Ovary (tissue), 10 donors: ENCODE measurements at places on chromosomes 1 and 21. TPM values are rescaled to one million over a fixed set of nuclear protein-coding genes. Genes with fewer than 3 reads are reported as not detected.

DNA sequence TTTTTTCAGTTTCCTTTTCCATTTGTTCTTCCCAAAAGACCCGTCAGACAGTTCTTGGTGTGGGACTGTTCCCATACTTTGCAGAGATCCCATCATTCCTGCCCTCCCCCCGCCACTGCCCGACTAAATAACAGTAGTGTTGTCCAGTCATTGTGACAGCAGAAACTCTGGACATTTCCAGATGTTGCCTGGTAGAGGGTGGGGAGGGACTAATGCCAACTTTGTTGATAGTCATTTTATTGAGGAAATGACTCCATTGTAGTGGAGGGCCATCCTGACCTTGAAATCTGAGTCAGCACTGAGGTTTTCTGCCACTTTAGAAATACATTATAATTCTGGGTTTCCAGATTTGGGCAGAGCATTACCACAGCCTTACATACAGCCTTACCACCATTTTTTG is 85.4 kb downstream of the CEP350 start:
- no peak for DNase-seq

- no peak for DNase-seq
Observed at GRCh38 chr1:15762546-15762945, 4.0 kb downstream of the FBLIM1 start.

- no peak for DNase-seq
Observed at GRCh38 chr1:43981135-43981491, 2.1 kb downstream of the B4GALT2 start.

GRCh38 chr1:66519992-66520391 is 14.0 kb upstream of the SGIP1 start:
- no peak for DNase-seq

- no peak for DNase-seq
Observed at GRCh38 chr1:220880362-220880670, 1.1 kb downstream of the HLX start.

- DNase-seq: no peak
Observed at GRCh38 chr1:234730770-234731568, 121.0 kb upstream of the IRF2BP2 start.

- no peak for DNase-seq
Observed at GRCh38 chr1:165686971-165687433, 11.4 kb downstream of the ALDH9A1 start.

DNA sequence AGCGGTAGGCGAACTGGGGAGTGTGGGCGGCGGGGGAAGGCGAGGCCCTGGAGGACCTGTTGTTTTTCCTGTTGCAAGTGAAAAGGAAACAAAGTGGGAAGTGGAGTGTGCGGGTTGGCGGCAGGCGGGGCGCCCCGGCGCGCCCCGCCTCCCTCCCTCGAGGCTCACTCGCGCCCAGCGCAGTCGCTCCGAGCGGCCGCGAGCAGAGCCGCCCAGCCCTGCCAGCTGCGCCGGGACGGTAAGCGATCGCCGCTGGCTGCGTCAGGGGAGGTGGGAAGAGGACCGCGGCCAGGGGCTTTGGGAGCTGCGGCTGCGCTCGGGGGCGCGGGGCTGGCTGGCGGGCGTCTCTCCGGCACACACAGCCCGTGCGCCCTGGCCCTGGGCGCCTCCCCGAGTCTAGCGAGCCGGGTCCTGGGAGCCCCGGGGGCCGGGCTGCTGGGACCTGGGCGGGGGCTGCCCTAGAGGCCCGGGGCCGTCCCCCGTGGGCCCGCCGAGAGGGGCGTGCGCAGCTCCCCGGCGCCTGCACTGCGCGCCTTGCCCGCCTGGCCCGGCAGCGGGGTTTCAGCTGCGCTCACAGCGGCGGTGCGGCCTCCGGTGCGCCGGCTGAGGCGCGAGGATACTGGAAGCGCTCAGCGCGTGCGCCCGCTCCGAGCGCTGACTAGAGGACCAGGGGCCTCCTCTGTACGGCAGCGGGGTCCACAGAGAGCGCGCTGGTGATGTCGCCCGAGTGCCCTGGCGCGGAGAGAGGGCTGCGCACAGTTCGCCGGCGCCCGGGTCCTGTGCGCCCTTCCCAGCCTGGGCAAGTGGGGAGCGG is at the start of gene PIK3CD:
Gene PIK3CD (plus strand): TSS at position 167 of the 814 bp plus-strand sequence. CDS start 58,725 bp downstream, outside the sequence.
- DNase-seq: no peak

Gene SLC5A9
- 0.69 TPM for total RNA-seq

Gene SPSB1
- 47.3 TPM for total RNA-seq

Gene SGIP1
- 3.3 TPM for total RNA-seq

Gene KDF1
- total RNA-seq: not detected
